ENCODE measurements at places on chromosomes 16 and 17.
A peak's percentile ranks its signal among the peaks of the same experiment; 100 is the strongest.

- no peak for DNase-seq
Measured at GRCh38 chr17:44071772-44072171, 1.2 kb downstream of the G6PC3 start.

DNA sequence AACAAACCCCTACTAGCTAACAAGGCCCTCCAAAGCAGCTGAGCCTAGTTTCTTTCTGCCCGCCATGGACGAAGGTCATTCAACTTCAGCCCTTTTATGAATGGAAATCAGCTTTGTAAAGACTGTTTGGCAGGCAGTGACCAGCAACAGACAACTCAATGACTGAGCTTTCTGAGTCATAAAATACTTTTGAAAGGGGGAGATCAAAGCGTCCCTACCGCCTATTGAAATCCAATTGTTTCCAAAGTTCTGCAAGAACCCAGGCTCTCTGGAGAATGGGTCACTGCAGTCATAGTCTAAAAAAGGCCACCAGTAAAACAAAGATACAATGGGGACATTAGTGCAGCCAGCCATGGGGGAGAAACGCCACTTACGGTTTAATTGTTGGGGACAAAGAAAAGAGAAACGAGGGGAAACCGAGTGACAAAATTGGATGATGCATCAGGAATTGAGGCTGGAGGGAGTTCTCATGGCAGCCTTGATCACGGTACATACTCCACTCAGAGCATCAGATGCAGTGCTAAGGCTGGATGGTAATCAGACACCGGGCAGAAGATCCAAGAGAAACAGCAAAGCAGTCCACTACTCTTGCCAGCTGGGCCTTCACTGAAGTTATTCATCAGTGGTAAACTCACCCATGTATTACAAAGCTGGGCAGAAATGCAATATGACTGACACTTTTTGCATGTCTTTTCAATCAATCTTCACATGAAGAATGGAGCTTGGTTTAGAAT lies 9.8 kb downstream of the ADAMTS18 start:
- DNase-seq: no peak

DNA sequence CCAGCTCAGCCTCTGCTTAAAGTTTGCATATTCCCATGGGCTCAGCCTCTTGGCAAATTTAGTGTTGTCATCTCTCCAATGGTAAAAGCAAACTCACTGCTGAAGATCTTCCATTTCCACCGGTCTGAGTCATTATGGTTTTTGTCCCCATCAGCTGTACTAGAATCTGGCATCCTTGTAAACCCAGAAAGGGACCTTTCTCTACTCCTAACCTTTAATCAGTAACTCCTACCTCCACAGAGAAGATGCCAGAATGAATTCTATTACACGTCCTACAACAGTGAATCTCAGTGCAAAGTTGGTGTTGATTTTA lies 45.8 kb downstream of the ZNF652 start:
- DNase-seq: no peak

- no peak for DNase-seq
Measured at GRCh38 chr17:10013365-10014112, 108.5 kb upstream of the RCVRN start.

GRCh38 chr17:37546302-37546701 lies 56.6 kb downstream of the DUSP14 start:
- no peak for DNase-seq

- DNase-seq: no peak
Measured at GRCh38 chr17:56832446-56832845, 1.3 kb downstream of the C17orf67 start.

- DNase-seq: peak; percentile 59
Measured at GRCh38 chr16:68490829-68491575, 42.7 kb upstream of the SMPD3 start.

GRCh38 chr16:84416407-84417321 lies 48.3 kb downstream of the ATP2C2 start:
- DNase-seq: no peak

GRCh38 chr16:72241008-72241407 lies 69.1 kb upstream of the PMFBP1 start:
- DNase-seq: no peak

DNA sequence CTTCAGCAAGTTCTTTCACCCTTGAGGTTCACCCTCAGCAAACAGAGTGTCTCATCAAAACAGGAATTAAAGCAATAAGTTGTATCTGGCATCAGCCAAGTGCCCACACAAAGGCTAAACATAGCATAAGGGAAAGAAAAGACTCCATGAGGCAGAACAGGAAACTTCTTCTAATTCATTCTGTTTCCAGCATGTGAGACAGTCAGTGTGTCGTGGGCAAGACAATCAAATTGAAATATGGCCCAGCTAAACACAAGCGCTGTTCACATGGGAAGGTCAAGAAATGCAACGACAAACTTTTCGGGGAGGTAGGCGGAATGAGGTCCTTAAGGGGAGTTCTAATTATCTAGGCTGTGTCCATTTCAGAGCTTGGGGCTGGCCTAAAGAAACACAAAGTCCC lies 393.4 kb downstream of the HAPSTR1 start:
- DNase-seq: no peak

- DNase-seq: no peak
Measured at GRCh38 chr16:1863681-1864460, 8.1 kb downstream of the MEIOB start.

- DNase-seq: no peak
Measured at GRCh38 chr17:36550491-36551417, 6.0 kb downstream of the GGNBP2 start.

DNA sequence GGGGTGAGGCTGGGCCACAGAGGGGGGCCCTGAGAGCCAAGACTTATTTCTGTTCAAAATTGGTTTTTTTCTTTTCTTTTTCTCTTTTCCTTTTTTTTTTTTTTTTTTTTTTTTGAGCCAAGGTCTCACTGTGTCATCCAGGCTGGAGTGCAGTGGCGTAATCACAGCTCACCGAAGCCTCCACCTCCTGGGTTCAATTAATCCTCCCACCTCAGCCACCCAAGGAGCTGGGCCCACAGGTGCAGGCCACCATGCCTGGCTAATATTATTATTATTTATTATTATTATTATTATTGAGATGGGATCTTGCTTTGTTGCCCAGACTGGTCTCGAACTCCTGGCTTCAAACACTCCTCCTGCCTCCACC lies 17.5 kb upstream of the CACNA1H start:
- no peak for DNase-seq

DNA sequence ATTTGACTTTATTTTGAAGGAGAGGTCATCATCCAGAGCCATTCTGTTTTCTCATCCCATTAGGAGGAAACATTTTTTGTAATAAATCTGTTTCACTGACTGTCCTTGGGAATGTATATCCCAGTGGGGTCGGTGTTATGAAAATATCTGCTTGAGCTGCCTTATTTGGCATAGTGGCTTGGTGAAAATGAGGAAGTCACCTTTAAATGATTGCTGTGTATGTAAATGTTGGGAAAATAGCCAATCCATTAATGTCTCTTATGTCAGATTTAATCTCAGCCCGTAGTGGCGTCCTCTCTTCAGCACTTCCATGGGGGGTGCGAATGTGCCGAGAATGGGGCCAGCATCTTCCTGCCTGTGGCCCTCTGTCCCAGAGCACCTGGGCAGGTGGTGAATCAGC lies 57.6 kb downstream of the BANP start:
- no peak for DNase-seq

- DNase-seq: no peak
Measured at GRCh38 chr17:77325577-77326075, 184.9 kb downstream of the SEC14L1 start.

DNA sequence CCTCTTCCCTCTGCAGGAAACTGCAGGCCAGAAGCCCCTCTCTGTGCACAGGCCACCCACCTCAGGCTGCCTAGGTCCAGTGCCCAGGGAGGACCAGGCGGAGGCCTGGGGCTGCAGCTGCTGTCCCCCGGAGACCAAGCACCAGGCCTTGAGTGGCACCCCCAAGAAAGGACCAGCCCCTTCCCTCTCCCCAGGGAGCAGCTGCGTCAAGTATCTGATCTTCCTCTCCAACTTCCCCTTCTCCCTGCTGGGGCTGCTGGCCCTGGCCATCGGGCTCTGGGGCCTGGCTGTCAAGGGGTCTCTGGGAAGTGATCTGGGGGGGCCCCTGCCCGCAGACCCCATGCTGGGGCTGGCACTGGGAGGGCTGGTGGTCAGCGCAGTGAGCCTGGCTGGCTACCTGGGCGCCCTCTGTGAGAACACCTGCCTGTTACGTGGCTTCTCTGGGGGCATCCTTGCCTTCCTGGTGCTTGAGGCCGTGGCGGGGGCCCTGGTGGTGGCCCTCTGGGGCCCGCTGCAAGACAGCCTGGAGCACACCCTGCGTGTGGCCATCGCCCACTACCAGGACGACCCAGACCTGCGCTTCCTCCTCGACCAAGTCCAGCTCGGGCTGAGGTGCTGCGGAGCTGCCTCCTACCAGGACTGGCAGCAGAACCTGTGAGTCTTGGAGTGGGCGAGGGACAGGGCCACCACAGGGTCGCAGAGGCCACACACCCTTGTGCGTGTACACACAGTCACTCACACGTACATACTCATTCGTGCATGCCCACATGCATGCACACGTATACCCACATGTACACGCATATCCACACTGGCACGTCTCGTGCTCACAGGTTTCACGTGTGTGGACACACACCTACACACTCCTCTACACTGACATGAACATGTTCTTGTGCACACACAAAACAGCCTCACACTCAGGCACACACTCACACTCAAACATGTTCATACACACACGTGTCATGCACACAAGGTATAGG lies 8.3 kb downstream of the TSPAN10 start:
- DNase-seq: no peak

- no peak for DNase-seq
Measured at GRCh38 chr16:35732046-35732810, 2272.8 kb downstream of the TP53TG3F start.

- DNase-seq: no peak
Measured at GRCh38 chr17:19315104-19315503, 47.4 kb downstream of the B9D1 start.

GRCh38 chr16:19599968-19600716 lies 44.6 kb downstream of the VPS35L start:
- DNase-seq: no peak

- no peak for DNase-seq
Measured at GRCh38 chr17:62714016-62714777, 86.7 kb downstream of the MRC2 start.

DNA sequence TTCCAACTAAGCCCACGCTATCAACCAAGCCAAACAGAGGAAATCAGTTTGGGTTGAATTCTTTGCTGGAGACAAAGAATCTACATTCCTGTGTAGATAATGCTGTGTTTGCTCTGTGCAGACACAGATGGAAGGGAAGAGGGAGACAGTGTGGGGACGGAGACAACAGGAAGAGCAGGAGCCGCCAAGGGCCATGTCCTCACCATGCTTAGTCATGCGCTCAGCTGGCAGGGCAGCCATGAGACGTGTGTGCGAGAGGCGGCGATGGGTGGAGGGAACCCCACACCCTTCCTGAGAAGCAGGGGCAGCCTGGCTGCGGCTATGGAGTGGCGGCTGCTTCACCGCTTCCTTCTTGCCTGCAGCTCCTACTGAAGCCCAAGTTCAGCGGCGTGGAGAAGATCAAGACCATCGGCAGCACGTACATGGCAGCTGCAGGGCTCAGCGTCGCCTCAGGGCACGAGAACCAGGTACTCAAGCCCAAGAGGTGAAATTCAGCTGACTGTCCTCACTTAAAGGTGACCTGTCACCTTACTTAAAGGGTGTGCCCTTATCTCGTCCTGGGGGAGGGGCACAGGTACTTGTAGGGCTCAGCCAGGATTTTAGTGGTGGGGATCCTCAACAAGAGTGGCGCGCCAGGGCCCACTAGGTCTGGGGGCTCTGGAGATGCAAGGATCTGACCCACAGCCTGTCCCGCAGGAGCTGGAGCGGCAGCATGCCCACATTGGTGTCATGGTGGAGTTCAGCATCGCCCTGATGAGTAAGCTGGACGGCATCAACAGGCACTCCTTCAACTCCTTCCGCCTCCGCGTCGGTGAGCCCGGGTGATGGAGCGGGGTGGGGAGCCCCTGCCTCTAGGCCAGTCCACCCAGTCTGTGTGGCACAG lies 47.5 kb downstream of the ADCY7 start:
- no peak for DNase-seq

DNA sequence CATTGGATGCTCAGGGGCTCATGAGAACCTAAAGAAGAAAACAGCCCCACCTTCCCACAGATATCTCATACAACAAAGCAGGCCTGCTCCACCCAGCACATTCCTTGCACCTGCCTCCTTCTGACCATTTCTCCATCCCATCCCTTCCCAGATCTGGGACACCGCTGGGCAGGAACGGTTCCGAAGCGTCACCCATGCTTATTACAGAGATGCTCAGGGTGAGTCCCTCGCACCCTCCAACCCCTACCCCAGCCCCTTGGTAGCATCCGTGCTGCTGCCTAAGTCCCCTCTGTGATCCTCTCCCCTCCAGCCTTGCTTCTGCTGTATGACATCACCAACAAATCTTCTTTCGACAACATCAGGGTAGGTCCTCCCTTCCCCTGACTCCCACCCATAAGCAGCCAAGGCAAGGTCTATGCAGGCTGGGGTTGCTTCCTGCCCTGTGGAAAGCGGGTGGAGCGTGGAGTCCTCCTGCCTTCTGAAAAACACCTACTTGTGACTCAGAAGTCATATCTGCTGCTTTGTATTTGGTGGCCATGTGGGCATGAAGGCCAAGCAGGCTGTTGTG lies 5.4 kb upstream of the NHERF1 start:
- DNase-seq: no peak

GRCh38 chr17:79864147-79864546 lies 24.9 kb upstream of the CBX4 start:
- no peak for DNase-seq

- no peak for DNase-seq
Measured at GRCh38 chr17:8997994-8998628, 23.2 kb upstream of the NTN1 start.

GRCh38 chr17:40295488-40296436 lies 8.1 kb downstream of the CDC6 start:
- DNase-seq: no peak

DNA sequence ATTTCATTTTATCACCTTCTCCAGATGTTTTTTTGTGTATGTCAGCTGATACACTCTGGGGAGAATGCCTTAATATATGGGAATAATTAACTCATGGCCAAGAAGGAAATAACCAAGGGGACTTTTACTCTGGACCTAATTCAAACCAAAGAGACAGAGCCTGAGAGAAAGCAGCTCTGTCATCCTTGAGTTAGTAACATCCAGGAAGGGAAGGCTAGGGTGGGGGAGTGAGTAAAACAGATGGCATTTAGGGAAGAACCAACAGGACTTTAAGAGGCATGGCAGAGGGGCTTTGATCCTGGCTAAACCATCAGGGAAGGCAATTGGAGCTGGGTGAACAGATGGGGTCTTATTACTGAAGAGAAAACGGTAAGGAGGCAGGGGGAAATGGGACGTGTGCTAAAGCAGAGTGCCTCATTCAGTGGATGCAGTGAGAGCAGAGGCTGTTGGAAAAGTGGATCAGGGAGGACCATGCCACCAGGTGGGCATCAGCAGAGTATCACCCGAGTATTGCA lies 2.5 kb upstream of the SMPD3 start:
- no peak for DNase-seq

DNA sequence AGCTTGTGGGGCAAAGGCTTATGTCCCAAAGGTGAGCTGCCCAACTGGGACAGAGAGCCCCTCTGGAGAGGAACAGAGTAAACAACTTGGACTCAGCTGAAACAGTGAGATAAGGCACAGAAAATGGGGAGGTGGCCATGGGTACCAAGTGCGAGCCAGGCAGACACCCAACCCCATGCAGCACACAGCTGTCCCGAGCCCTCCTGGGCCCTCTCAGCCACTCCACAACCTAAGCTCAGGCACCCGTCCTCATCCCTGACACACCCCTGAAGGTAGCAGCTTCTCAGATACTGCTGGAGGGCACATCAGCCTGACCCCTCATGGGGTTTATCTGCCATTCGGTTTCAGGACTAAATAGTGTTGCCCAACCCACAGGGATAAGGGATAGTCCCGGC lies 4.8 kb upstream of the GFOD2 start:
- DNase-seq: no peak

GRCh38 chr16:2486645-2487516 lies 12.0 kb downstream of the TBC1D24 start:
- DNase-seq: peak; percentile 81
